Body of pancreas (tissue), 4 donors: ENCODE measurements at places on chromosomes 6 and 20. TPM values are rescaled to one million over a fixed set of nuclear protein-coding genes. Genes with fewer than 3 reads are reported as not detected.

GRCh38 chr20:60204601-60205000 lies 246.4 kb downstream of the CDH26 start:
- no peak for DNase-seq
- H3K4me1 ChIP-seq: no peaks in the 10 kb centered on the region
- no peaks in the 10 kb centered on the region for H3K36me3 ChIP-seq
- no peak overlapping the region for H3K4me3 ChIP-seq
- H3K27ac ChIP-seq: no peak overlapping the region

GRCh38 chr6:38493931-38494547 lies 145.7 kb downstream of the BTBD9 start:
- no peak overlapping the region for H3K27ac ChIP-seq
- no peaks in the 10 kb centered on the region for H3K4me1 ChIP-seq
- no peaks in the 10 kb centered on the region for H3K36me3 ChIP-seq
- no peaks in the 10 kb centered on the region for H3K27me3 ChIP-seq

GRCh38 chr20:36989797-36990196 lies 38.3 kb upstream of the SAMHD1 start:
- H3K4me3 ChIP-seq: no peak overlapping the region
- H3K36me3 ChIP-seq: no peaks in the 10 kb centered on the region
- no peaks in the 10 kb centered on the region for H3K27me3 ChIP-seq
- no peaks in the 10 kb centered on the region for H3K4me1 ChIP-seq

Gene SS18L1
- 11.4 TPM for total RNA-seq
